ENCODE measurements at places on chromosomes 3 and 15.
A peak's percentile ranks its signal among the peaks of the same experiment; 100 is the strongest.

DNA sequence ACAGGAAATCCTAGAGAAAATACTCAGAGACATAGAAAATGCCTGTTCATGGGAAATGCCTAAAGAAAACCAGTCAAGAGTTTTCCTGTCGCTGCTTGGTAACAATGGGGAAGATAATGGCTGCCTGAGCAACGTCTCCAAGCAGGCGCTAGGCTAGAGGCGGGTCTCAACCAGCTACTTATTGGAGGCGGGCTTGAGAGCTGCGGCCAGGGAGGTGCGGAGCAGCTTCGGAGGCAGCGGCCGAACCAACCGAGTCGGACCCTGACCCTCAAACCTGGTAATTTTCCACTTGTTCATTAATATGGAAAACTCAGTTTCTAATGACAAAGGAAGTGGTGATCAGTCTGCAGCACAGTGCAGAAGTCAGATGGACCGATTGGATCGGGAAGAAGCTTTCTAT lies 173.1 kb downstream of the DTWD1 start:
- DNase-seq: no peak

DNA sequence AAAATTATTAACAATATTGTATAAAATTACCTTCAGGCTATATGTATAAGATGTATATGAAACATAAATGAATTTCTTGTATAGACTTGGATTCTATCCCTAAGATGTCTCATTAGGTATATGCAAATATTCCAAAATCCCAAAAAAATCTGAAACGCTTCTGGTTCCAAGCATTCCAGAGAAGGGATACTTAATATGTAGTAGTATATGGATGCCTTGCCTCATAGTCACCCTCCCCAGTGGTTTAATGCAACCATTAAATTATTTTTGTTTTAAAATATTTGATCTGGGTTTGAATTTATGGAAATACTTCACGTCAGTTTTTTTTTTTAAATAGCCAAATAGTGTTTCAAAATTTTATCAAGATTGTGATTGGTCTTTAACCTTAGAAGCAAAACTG lies 27.2 kb downstream of the PLCL2 start:
- no peak for DNase-seq

DNA sequence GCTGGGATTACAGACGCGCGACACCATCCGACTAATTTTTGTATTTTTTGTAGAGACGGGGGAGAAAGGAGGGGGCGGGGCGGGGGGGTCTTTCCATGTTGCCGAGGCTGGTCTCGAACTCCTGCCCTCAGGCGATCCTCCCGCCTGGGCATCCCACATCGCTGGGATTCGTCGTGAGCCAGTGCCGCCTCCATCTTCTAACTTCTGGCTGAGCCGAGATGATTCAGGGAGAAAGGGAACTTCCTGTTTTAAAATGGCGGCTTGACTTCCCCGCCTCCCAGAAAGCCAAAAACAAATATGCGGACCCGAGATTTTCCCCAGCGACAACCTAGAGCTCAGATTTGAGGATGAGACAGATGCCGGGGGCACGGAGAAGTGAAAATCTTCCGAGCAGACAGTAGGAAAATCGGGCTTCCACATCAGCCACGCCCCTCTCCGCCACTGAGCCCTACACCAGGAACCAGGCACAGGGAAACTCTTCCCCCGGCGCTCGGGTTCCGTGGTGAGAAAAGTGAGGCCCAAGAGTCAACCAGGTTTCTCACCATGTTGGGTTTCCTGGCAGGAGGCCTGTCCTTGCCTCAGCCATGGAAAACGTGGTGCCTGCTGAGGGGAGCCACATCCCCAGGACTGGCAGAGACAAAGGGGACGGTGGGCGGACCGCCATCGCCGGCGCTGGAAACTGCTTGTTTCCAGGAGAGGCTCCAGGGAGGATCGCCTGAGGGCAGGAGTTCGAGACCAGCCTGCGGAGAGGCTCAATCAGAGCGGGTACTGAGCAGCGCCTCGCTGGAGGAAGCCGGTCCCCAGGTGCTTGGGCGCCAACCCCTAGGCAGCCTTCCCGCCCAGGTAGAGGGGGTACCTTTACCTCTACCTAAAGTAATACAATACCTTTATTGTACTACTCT lies 18.7 kb downstream of the CHST14 start:
- DNase-seq: no peak

- no peak for DNase-seq
These were observed 1.6 kb downstream of the PLXNA1 start for GRCh38 chr3:126984391-126985131.

DNA sequence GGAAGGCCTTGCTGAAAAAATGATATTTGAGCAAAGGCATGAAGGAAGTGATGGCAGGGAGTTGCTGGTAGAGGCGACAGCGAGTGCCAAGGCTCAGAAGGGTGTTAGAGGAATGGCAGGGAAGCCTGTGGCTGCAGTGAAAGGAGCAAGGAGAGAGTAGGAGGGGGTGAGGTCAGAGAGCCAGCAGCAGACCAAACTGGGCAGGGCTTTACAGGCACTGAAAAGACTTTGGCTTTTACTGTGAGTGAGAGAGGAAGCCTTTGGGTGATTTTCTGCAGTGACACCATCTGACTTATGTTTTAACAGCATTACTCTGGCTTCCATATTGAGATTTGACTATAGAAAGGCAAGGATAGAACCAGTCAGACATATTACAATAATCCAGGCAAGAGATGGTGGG lies 11.4 kb downstream of the TICRR start:
- DNase-seq: no peak

DNA sequence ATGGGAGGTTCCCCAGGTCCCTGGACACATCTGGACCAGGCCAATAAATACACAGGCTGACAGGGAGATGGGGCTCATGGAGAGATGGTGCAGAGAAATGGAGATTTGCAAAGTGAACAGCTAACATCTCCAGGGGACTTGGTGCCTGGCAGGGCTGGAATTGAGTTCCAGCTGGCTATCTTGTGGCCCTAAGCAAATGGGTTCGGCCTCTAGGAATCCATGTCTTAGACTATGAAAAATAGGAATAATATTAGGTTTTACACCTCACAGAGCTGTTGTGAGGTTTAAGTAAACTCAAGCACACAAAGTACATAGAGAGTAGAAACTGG lies 82.9 kb upstream of the SPATA12 start:
- no peak for DNase-seq

DNA sequence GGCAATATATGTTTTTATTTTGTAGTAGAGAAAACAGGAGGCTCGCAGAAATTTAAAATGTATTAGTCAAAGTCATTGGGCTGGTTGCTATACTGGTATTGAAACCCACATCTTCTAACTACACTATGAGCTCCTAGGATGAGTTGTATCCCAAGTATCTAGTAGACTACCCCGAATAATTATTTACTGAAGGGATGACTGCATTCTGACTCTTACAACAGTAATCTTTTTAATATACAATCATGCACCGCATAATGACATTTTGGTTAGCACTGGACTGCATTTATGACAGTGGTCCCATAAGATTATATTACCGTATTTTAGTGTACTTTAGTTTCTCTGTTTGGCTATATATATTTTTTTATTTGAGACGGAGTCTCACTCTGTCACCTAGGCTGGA lies 15.3 kb downstream of the PIGB start:
- DNase-seq: no peak

GRCh38 chr3:133717424-133717823 lies 28.8 kb upstream of the TF start:
- no peak for DNase-seq

DNA sequence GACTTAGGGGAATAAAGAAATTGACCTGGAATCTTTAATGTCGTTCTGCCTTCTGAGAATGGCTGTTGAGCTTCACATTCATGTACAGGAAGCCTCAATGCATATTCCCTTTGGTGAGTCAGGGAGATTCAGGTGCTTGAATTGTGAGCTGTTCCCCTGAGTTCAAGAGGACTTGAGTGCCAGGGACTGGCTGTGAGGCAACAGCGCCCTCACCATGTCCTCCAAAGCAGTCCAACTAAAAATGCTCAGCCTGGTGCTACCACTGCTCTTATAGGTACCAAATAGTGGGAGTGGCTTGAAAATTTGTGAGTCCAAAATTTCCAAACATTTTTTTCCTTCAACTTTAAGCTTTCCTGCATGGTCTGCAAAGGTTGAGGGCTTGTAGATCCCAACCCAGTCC lies 54.1 kb downstream of the LEO1 start:
- DNase-seq: no peak

GRCh38 chr3:195715583-195716266 lies 5.1 kb upstream of the MUC20 start:
- peak; percentile 9 for DNase-seq

- no peak for DNase-seq
These were observed 434.8 kb upstream of the THBS1 start for GRCh38 chr15:39145854-39146625.

DNA sequence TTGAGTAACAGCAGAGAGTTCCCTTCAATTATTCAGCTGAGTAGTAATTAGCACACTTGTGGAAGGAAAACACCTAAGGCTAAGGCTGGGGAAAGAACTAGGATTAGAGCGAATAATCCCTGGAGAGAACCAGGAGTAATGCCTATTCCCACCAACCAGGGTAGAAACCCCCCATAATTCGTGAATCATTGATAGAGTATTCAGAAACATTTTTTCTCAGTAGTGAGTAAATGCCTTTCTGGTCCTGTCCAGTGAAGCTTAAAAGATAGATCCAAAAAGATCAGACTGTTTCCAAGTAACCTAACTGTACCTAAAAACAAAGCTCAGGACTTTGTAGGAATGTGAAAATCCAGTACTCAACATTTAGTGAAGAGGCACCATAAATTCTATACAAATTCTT lies 71.2 kb downstream of the DGKG start:
- no peak for DNase-seq

DNA sequence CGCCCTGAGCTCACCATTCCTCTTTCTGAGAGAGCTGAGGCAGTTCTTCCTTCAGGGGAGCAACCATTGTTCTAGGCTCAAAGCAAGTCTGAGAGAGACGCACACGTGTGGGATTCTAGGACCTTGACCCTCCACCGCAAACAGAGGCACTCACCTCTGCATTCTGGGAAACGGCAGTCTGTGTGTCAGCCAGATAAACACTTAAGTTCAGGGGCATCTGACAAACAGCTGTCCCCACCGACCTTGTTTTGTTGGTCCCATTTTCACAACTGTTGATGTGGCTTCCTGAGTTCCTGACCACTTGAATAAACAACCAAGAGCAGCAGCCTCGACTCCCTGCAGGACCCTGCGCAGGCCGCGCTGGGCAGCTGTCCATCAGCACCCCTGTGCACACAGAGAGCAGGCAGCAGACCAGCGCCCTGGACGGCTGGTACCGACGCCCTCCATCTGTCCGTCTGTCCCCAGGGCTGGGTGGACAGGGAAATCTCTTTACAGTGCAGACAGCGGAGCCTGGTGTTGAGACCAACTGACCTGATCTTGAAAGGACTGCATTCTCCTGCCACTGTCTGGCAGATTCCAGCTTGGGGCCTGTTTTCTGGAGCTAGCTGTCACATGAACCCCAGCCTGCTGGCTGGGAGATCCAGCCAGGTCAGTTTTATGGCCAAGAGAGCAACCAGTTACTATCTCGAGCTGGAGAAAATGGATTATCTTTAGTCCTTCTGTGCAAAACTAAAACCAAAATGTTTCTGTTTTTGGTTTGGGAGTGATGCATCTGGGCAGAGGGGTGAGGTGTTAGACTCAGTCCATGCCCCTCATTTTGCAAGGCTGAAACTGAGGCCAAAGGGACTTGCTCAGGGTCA lies 64.2 kb downstream of the FAM43A start:
- DNase-seq: no peak

DNA sequence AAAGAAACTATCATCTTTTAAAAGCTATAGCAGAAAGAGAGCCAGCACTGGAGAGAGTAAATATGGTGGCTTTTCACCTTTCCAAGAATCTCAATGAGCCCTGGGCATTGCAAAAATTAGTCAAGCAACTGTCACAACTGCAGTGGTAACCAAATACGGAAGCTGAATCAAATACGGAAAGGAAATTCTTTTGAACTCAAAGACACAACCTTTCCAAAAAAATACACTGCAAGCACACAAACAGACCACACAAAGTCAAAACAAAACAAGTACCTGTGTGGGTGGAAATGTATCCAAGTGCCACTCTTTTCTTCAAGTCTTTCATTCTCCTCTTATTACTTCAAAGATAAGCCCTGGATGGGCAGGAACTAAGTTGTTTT lies 17.6 kb downstream of the VGLL4 start:
- no peak for DNase-seq

GRCh38 chr3:151813799-151814198 lies at the start of gene AADAC:
TSS of gene AADAC (plus strand) at chr3:151814116. CDS start at chr3:151814163, 47 bp downstream.
- DNase-seq: no peak

GRCh38 chr15:86773736-86774135 lies 694.1 kb downstream of the AGBL1 start:
- DNase-seq: no peak

- no peak for DNase-seq
These were observed 211.1 kb upstream of the GADL1 start for GRCh38 chr3:31105438-31106077.

DNA sequence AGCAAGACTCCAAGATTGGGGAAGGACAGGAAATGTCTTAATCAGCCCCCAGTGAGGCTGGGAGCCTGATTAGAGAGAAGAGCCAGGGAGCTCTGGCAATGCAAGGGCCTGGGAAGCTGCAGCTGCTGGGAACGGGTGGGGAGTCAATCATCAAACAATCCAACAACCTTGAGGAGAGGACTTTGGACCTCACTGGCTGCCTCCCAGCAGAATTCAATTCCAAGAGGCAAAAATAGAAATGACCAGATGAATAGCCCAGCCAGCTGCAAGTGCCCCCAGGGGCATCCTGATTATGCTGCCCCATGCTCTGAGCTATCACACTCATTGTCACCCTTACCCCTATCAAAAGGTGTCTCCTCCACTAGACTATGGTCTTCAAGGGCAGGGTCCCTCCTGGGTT lies 6.1 kb upstream of the HOMER2 start:
- DNase-seq: no peak

DNA sequence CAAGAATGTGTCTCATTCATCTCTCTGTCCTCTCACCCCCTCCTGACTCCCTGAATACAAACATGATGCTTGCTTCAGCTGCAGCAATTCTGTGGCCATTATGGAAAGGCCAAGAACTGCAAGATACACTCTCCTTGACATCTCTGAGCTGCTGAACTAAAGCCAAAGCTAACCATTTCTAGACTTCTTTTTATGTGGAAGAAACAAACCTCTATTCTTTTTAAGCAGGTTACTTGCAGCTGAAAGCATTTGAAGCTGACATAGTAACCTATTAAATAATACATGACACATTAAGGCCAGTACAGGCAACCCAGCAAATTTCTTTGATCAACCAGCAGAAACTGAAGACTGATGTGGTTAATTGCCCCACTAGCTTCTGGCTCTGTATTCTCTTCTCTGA lies 17.5 kb downstream of the FHIT start:
- no peak for DNase-seq

DNA sequence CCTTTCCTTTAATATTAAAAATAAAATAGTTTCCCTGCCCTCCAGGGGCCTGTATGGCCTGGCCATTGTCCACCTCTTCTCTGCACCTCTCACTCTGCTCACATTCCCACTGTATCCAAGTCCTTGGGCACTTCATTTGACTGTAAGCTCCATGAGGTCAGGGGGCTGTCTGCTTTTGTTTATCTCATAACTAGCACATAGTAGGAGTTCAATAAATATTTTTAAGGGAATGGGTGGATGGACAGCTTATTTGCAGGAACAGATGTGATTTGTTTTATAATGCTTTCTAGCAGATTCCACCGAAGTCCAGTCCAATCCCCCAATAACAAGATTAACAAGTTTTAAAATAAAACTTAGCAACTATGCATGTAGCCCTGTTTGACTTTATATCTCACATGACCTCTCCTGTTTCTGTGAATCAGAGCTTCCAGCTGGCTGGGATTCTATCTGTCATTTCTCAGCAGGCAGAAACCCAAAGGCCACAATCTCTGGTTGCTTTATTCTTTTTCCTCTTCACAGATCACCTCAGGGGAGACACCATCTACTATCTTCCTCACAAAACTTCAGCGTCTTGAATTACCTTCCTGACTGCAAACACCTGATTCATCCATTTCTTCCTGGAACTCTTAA lies 123.0 kb upstream of the NR2F2 start:
- DNase-seq: no peak

- DNase-seq: no peak
These were observed 16.0 kb upstream of the NPAP1 start for GRCh38 chr15:24659622-24660021.
